Umbilical cord (tissue), 2 donors: ENCODE measurements at places on chromosomes 7 and 10.

DNA sequence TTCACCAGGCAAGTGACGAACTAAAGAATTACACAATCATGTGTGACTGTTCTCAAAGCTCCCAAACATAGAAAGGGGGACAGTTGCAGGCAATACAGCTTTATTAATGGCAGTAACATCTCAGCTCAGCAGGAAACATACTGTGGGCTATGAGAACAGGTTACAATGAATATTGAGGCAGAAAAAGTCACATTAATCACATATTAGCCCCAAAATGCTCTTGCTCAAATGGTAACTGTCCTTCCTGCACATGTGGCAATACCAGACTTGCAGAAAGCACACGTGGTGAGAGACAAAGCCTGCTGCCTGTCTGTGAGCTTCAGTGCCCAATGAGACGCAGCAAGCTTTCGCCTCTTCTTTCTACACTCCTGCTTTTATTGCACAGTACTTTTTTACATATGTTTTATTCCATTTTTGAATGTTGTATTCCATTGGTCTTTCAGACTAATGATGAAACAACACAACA, 104.9 kb upstream of the ACBD5 start:
- no peak for DNase-seq

DNA sequence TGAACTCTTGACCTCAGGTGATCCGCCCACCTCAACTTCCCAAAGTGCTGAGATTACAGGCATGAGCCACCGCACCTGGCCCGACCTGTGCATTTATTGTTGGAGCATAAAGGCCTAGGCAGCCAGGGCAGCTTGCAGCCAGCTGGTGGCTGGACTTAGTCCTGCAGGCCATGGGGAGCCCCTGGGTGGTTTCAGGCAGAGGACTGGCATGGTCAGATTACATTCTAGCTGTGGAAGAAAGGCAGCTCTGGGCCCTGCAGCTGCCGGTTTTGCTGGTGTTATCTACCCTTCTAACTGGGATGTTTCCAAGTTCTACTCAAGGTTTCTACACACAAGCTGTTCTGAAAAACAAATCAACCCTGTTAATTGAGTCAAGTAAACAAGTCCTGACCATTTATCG, 22.7 kb upstream of the MKRN1 start:
- no peak for DNase-seq

GRCh38 chr7:12647364-12648219, 39.8 kb upstream of the ARL4A start:
- no peak for DNase-seq

GRCh38 chr10:90227217-90227656, 525.8 kb downstream of the KIF20B start:
- no peak for DNase-seq

DNA sequence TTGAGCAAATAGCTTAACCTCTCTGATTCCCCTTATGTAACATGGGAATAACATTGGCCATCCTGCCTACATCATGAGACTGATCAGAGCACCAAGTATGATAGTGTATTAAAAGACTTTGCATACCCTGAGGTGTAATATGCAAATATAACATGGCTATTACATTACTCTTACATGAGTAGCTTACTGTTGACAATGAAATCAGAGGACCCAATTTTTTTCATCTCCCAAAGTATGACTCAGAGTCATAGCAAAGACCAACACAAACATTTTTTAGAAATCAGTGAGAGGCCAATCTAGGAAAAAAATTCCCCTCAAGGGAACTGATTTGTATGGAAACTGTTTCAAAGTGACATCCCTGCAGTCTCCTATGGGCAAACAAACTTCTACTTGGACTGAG, 47.0 kb upstream of the TMEM140 start:
- no peak for DNase-seq

DNA sequence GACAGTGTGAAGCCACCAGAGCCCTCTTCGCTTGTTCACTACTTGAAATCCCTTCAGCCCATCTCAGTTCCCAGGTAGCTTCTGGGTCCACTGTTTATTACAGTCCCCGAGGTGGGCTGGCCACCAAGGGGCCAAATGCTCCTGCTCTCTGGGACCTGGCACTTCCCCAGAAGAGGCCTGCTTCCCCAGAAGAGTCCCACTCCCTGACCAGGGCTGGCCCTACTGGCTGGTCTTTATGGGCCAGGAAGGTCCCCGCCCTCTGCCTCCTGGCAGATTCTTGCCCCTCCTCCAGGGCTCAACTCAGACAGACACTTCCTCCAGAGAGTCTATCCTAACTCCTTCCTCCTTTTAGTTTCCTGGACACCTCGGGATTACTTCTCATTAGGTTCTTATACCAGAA, 70.7 kb upstream of the LRRC18 start:
- DNase-seq: peak; percentile 17

DNA sequence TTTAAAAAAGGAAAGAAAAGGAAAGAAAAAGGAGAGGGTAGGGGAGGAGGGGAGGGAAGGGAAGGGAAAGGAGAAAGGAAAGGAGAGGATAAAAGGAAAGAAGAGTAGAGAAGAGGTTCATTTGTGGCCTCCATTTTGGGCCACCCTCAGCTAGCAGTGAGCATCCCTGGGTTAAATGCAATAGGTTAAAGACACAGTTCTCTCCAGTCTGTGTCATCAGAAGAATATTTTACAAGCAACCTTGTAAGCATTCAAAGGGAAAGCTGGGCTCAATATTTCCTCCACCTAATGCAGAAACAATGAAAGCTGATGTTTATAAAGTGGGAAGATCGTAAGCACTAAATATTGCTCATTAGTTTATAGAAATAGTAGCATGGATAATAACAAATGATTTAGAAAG, 219.1 kb upstream of the PITRM1 start:
- DNase-seq: no peak

DNA sequence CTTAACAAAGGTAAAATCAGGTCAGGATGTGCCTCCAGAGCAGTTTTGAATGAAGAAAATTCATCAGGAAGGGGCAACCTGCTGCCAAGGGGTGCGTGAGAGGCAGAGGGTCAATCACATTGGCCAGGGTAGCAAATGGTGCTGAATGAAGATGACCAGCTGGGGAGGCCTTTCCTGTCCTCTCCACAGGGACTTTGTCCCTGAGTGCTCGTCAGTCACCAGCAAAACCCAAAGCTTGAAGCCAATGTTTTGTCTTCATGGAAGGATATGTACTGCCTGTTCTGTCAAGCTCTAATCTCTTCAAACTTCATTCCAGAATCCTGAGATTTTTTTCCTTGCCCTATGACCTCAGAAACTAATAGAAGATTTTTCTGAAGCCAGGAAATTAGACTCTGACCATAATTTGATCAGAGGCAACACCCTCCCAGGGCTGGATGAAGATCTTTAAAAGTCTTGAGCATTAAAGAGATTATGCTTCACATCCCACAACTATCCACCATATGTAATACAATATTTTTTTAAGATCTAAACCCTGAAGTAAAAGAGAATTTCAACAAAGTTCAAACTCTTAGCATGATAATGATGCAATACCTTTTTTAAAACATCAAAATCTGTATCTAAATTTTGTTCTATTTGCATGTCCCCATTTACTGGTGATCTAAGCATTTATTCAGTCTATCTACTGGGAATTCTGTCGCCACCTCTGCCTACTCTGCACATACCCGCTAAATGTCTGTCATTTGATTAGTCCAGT, 243.0 kb downstream of the SNX13 start:
- no peak for DNase-seq

- no peak for DNase-seq
These were observed 3.5 kb downstream of the CRHR2 start for GRCh38 chr7:30678805-30679204.

GRCh38 chr7:37786741-37787569, 61.4 kb upstream of the NME8 start:
- DNase-seq: no peak
